ENCODE measurements at places on chromosomes 1 and 21.
A peak's percentile ranks its signal among the peaks of the same experiment; 100 is the strongest.

DNA sequence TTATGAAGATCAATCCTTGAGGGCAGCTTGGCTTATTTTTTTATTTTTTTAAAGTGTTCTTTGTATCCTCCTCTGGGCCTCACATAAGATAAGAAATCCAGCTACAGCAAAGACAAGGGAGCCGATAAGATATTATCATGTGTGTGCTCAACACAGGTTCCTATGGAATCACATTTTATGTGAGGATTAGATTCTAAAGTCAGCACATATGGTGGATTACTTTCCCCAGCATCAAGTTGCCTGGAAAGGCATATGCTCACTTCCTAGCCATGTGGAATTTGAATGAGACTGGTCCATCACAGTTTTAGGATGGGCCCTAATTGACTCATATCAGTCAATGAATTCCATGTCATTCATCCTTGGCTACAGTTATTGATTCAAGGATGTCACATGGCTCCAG, 456.9 kb upstream of the LRRC7 start:
- DNase-seq = no peak

- no peak for DNase-seq
Observed at GRCh38 chr1:234971586-234972297, 156.9 kb downstream of the TOMM20 start.

DNA sequence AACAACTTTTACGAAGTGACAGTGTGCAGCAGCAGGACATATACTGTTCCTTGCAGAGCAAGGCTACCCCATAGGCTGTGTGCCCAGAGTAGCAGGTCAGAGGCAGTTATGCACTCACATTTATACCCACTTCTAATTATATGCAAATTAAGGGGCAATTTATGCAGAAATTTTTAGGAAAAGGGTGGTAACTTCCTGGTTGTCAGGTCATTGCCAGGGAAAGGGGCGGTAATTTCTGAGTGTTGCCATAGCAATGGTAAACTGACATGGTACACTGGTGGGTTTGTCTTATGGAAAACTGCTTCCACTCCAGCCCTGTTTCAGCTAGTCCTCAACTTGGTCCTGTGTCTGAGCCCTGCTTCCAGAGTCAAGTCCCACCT, 12.0 kb upstream of the SLAMF1 start:
- peak; percentile 61 for DNase-seq

- no peak for DNase-seq
Observed at GRCh38 chr1:118788463-118788862, 199.7 kb downstream of the TBX15 start.

DNA sequence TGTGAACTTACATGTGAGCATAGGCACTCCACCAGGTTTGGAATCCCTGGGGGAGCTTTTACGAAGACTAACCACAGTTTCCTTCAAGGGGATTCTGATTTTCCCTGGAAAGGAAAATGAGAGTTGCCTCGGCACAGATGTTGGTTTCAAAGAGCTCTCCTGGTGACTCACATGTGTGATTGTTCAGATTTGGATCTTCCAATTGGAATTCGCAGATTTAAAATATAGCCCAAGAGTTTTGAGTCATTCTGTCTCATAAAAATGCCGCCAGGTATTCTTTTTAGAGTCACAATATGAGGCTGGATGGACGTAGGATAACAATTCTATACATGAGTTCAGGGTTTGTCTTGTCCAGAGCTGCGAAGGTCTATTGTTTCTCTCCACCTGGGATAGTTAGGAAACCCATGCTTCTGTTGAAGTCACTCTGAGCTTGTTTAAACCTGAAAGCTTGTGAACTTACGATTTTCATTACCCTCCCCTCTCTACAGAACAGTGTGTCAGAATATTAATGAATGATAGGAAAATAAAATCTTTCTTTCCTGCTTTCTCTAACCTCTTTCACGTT, 64.9 kb downstream of the TGFB2 start:
- no peak for DNase-seq

DNA sequence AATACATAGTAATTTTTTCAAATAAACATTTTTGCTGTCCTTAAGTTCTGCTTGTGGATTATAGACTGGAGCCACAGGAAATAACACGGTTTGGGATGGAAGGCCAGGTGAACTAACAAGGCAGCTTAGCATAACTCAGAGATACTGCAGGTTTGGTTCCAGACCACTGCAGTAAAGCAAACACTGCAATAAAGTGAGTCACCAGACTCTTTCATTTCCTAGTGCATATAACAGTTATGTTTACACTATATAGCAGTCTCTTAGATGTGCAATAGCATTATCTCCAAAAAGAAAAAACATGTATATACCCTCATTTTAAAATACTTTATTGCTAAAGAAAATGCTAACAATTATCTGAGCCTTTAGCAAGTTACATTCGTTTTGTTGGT, 22.0 kb downstream of the LRRC42 start:
- no peak for DNase-seq

- DNase-seq = no peak
Observed at GRCh38 chr1:205840146-205840923, 9.6 kb downstream of the PM20D1 start.

DNA sequence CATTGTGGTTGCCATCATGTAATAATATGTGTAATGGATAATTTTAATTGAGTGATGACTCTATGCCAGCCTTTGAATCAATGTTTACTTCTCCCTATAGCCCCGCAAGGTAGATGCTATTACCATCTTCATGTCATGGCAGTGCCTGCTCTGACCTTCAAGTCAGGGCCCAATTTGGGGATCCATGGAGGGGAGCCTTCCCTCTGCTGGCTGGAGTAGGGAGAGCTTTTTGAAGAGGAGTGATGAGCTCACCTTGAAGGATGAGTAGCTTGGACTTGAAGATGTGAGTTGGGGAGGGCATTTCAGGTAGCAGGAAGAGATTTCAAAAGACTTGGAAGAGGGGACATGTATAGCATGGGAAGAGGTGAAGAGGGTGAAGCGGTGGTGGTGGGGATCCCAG, 189.2 kb downstream of the FOXD2 start:
- DNase-seq = peak; percentile 10

DNA sequence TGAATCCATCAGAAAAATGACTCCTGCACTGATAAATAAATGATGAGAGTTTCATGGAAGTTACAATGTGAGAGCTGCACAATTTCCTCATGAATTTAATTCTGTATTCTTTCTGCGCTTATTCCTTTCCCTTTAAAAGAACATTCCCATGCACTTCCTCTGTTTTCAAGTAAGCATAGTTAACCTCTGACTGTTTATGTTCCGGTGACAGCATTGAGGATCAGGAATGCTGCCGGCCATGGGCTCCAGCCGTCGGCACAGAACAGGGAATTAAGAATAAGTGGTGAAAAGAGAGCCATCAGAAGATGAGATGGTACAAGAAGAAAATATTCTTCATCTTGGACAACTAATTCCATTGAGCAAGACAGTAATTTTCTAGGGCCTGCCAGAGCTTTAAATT, 65.3 kb downstream of the SUSD4 start:
- no peak for DNase-seq

DNA sequence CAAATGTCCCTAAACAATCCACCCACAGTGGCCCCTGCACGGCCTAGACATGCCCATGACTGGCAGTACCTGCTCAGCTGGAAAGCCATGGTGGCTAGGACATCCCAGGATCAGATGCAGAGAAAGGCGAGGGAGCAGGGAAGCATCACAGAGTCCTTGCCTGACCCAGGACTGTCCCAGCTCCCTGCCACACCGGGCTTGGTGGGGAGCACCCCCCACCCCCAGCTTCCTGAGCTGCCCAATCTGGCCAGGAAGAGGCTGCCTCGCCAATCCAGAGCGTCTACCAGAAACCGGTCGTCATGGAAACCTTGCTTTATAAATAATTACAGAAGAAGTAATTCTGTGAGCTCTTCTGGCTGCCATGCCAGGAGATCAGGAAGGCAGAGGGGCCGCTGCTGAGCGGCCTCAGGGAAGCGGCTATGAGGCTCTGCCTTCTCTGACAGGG, 34.8 kb downstream of the ACOT7 start:
- DNase-seq = no peak

- peak; percentile 55 for DNase-seq
Observed at GRCh38 chr1:227437495-227438008, 119.3 kb upstream of the CDC42BPA start.

GRCh38 chr1:55774446-55774845, 559.3 kb upstream of the USP24 start:
- DNase-seq = no peak

GRCh38 chr1:223175032-223175431, 32.0 kb upstream of the TLR5 start:
- peak; percentile 66 for DNase-seq

- peak; percentile 19 for DNase-seq
Observed at GRCh38 chr1:22117238-22117637, 25.7 kb downstream of the WNT4 start.

- DNase-seq = peak; percentile 66
Observed at GRCh38 chr1:183461350-183461749, 10.9 kb upstream of the SMG7 start.

- no peak for DNase-seq
Observed at GRCh38 chr1:243411472-243411871, 155.6 kb downstream of the SDCCAG8 start.

- DNase-seq = peak; percentile 58
Observed at GRCh38 chr1:21782349-21782867, 541 bp downstream of the USP48 start.

DNA sequence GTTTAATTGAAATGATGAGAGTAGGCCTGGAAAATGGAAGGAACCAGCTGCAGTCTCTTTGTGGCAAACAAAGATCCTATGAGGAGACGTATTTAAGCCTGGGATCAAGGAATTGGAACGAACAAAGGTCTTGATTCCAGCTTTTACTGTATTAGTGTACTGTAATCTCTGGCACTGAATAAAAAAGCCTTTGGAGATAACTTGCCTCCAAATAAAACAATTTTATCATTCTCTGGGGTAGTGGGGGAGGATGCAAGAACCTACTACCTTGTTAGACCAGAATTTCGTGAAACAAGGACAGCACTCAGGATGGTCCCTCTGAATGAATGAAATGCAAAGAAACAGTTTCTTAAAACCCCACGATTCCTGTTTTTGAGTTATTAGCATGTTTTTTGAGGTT, 134.2 kb downstream of the RWDD3 start:
- no peak for DNase-seq

DNA sequence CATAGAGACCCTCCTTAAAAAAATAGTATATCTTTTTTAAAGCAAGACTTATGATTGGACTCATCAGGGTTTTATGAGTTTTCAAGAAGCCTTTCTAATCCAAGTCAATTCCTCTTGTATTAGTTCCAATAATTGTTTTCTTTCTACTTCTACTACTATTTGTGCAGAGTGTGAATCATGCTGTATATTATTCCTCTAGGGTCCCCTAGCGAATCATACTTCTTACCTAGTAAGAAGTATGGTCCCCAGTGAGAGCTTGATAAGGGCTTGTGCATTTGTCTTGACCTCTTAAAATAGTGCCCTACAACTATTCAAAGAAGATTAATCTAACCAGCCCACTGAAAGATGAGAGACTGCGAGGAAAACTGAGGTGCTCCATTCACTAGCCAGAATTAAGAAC, 715.7 kb upstream of the ZP4 start:
- no peak for DNase-seq

DNA sequence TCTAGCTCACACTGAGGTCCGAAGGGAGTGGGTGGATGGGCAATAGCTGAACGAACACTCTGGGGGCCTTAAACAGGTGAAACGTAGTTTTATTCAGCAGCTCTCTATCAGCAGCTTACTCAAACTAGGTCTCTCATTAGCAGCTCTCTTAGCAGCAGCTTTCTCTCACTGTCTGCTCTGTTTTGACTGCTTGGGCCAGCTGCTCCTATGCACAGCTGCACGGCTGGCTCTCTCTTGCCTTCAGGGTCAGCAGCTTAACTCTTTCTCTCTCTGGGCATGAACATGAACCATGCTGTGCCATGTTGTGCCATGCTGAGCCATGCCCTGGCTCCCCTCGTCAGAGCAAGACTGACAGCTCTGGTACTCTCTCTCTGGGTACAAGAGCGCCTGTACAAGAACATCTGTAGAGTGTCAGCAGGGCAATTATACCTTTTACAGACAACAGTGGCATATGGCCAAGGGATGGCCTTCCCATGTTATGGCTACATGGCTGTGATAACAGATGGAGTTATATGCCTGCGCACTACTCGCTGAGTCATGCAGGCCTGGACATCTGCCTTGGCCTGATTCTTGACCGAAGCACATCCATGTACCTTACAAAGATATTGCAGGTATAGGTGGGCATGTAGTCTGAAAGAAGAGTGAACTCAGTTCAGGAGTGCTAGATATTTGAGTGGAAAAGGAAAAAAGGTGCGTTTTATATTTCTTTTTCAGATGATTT, 152.4 kb downstream of the LEPR start:
- DNase-seq = no peak

- no peak for DNase-seq
Observed at GRCh38 chr1:154843636-154844296, 26.3 kb downstream of the KCNN3 start.

DNA sequence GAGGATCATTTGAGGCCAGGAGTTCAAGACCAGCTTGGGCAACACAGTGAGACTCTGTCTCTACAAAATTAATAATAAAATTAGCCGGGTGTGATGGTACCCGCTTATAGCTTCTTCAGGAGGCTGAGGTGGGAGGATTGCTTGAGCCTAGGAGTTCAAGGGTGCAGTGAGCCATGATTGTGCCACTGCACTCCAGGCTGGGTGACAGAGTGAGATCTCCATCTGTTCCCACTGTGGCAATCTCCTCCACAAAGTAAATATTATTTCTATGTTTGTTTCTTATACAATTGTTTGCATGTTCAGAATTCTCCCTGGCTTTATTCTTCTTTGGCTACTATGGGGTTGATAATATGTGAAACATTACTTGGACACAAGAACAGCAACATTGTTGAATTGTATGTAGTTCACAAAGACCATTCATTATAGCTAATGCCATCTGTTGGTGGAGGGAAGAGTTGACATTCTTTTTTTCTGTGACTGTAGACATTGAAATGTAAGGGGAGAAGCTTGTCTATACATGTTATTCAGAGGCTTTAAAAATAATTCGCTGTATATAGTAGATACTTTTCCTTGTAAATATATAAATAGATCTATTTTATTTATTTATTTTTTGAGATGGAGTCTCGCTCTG, 47.8 kb upstream of the SRSF10 start:
- DNase-seq = peak; percentile 30

DNA sequence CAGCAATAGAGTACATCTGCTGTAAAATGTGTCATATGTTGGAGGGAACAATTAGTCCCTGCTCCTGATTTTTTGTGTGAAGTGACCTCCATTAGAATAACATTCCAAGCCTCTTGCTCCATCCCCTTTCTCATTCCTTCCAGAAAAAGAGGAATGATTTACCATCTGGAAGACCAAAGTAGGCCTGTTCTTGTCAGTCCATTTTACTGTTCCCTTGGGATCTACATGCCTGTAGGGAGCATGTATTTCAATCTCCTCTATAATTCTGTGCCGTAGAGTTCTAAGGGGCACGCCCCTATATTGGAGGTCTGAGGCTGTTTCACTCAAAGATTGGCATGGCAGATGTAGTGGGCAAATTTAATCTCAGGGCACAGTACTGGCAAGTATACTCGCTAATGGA, 48.8 kb upstream of the MAN1A2 start:
- no peak for DNase-seq
